ENCODE measurements at places on chromosomes 13 and 19.

DNA sequence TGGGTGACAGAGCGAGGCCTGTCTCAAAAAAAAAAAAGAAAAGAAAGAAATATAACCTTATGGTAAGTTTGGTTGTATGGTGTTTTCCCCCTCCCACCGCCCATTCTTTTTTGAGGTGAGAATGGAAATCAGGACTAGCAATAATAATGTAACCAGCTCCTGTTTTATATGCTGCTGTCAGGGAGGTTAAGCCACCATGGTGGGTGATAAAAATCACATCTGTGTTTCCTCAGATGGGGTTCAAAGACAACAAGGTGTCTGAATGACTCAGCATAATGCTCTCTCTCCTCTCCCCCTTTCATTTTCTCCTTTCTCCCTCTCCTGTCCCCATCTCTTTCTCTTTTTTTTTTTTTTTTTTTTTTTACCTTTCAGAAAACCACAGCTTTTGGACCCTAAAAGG, 28.3 kb upstream of the GARRE1 start:
- no peak for DNase-seq

DNA sequence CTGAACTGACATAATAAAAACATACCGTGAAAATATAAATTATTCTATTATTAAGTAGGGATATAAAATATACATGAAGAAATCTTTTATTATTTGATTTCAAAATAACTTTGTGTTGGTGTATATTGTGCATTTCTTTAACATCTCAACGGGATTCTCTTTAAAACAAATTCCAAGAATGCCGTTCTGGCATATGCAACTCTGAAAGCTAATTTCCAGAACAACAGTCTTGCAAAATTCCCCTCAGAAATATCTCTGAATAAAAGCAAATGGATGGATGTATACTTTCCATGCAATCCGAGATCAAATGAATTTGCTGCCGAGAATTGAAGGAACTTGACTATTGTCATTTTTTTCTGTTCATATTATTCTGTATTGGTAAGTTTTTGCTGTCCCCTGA, 1579.8 kb downstream of the PCDH9 start:
- DNase-seq = no peak

DNA sequence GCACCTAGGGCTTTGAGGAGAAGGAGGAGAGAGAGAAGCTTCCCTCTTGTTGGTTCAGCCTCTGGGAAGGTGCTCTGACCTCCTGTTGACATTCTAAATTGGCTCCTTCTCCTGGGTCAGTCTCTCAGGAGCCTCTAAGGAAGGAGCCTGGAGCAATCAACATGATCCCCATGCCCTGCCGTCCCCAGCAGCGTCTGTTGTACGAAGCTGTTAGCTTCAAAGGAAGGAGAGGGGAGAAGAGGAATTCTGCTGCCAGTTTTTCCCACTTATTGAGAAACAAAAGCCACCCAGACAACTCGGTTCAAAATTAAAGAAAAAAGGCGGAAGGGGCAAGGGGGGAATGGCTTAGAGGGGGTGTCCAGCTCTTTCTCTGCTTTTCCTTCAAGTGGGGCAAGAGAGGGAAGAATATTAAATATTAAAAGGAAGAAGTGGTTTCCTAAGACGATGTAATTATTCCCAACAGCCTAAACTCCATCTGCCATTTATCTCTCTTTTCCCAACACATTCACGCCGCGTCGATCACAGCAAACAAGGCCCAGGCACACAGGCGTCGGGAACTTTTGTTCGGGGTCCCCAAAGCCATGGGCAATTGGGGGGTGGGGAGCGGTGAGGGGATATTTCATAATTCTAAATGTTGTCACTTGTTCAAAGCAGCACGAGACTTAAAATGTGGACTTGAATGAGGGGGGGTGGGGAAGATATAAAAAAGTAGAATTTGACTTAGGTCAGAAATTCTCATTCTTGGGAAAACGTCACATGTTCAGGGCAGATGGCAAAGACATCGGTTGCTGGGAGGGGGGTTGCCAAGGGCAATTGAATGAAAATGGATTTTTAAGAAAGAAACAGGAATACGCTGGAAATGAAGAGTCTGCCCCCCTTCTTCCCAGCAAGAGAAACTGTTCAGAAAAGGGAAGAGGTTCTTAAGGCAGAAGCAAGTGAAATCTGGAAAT, 116.8 kb upstream of the CACNA1A start:
- DNase-seq = no peak

DNA sequence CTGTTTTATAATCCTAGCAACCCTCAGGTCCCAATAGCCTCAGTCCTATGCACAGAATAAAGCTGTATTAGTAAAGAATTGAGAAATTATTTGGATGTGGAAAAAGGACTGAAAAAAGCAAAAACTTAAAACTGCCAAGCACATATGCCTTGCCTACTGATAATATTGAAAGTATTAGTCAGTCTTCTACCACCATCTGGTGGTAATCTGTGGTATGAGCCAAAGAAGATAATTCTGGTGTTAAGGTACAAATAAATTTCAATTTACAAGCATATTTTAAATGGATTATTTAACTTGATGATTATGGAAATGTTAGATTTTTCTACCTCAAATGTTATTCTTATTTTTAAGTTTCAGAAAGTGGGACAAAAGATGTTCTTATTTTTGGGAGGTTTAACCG, 460.3 kb upstream of the KLHL1 start:
- DNase-seq = peak; percentile 49

- DNase-seq = no peak
Measured at GRCh38 chr13:78046331-78046730, 127.7 kb upstream of the EDNRB start.

DNA sequence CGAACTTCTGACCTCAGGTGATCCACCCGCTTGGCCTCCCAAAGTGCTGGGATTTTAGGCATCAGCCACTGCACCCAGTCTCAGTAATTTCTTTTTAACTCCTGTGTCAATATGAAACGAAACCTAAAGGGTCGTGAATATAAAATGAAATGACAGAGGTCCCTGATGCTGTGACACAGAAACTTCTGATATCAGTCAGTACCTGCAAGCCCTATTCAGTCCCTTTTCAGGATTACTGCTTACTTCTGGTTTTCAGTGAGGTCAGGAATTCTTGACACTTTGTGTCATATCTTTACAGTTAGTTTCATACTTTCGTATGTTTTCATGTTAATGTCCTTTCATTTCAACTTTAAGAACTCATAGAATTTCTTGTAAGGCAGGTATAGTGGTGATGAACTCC, 58.7 kb downstream of the RNF17 start:
- DNase-seq = no peak

GRCh38 chr13:113109151-113110047, 3.8 kb downstream of the F7 start:
- no peak for DNase-seq

GRCh38 chr13:38363219-38363618, 13.6 kb downstream of the UFM1 start:
- no peak for DNase-seq

DNA sequence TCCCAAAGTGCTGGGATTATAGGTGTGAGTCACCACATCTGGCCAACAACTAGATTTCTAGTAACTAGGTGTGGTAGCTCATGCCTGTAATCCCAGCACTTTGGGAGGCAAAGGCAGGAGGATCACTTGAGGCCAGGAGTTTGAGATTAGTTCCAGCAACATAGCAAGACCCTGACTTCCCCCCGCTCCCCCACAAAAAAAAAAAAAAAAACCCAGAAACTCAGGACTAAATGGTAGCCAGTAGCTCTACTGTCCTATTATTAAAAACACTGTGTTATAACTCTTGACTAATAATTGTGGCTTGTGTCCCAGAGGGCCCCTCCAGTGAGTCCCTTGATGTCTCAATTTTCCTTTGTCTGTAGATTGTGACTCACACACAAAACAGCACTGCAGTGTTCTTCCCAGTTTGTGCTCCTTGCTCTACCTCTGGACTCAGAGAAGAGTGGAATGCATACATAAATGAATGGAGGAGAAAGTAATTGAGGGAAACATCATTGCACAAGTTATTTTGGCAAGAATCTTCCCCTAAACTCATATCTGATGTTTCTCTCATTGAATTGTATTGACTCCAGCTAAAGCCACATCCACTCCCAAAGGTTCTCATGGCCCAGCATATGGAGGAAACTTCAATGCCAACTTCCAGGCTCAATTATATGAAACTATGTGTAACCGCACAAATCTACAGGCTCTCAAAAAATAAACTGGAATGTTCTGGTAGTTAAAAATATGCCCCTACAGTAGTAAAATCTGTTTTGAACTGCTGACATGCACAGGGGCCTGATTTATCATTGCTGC, 8.8 kb downstream of the TPT1 start:
- peak; percentile 91 for DNase-seq

- no peak for DNase-seq
Measured at GRCh38 chr13:97982286-97982685, 28.8 kb downstream of the IPO5 start.

DNA sequence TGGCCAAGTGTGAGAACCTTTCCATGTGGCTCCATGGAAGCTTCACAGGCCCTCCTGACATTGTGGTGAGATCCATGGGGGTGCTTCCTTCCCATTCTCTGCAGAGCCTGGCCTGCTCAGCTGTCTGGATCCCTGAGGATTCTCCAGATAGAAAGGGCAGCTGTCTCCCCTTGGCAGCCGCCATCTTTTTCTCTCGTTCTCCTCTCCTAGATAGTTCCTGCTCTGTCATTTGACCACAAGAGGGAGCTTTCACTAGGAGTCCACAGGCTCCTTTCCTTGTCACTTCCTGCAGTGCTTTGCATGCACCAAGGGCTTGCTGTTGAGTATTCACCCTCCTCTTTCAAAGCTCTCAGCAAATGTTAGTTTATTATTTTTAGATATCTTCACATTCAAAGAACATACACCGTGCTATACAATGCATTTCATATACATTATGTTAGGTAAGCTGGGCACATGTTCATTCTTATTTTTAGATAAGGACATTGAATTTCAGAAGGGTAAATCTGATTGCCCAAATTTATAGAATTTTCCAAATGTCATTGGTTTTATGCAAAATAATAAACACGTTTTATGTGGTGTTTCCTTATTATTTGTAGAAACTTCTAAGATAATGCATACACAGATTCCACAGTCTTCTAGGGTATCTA, 133.2 kb downstream of the FRY start:
- peak; percentile 45 for DNase-seq

- DNase-seq = no peak
Measured at GRCh38 chr13:103539265-103539664, 473.0 kb upstream of the SLC10A2 start.

- DNase-seq = no peak
Measured at GRCh38 chr13:82747291-82747690, 1135.0 kb downstream of the SLITRK1 start.

GRCh38 chr13:112617754-112618375, 29.9 kb upstream of the TUBGCP3 start:
- DNase-seq = no peak

GRCh38 chr13:41944229-41944628, 16.7 kb downstream of the VWA8 start:
- DNase-seq = no peak

DNA sequence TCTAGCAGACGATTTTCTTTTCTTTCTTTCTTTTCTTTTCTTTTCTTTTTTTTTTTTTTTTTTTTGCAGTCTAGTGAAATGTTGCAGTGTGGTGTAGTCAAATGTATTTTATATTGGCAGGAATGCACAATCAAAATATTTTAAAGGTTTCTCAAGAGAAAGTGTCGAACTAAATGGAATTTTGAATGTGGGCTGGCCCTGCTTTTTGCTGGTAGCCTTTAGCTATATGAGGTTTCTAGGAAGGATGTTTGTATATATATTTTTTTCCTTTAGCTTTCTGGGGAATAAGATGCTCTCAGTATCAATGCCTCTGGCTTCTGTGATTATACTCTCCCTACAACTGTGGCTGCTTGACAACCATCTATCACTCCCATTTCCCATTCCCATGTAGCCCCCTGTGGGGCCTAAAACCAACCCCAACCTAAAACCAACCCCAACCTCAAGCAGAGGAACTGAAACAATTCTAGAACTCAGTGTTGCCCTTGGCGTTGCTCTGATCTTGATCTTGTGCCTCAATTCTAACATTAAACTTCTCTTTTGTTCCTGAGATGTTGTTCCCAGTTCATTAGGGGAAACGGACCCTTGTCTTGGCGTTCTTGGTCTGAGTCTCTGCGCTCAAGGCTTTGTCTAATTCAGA, 27.1 kb downstream of the CYSLTR2 start:
- no peak for DNase-seq

GRCh38 chr19:35000647-35001501, 751 bp downstream of the GRAMD1A start:
- no peak for DNase-seq

DNA sequence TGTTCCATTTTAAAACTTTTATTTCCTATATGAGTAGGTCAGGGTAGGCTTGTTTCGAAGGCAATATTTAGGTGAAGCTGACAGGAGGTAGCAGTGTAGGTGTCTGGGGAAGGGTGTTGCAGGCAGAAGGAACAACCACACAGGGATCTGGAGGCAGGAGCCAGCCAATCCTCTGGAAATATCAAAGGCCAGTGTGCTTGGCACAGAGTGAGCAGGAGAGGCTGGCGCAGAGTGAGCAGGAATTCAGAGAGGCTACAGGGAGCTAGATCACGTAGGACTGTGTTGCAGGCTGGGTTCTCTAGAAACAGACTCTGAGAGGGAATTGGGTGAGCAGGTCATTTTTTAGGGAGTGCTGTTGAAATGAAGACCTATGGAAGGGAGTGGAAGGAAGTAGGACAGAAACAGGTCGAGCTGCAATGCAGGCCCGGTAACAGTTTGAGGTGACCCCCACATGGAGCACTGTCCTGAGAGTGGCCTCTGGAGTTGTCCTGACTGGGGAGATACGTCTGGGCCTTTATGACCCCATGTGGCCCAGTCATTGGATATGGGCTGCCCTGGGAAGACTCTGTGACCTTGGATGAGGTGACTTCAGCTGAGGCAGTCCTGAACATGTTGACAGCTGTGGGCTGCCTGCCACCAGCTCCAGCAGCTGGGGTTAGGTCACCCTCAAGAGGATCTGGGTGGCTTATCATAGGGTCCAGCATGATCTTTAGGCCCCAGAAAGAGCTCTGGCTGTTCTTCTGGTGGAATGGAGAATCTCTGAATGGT, 51.7 kb downstream of the ERCC5 start:
- no peak for DNase-seq

DNA sequence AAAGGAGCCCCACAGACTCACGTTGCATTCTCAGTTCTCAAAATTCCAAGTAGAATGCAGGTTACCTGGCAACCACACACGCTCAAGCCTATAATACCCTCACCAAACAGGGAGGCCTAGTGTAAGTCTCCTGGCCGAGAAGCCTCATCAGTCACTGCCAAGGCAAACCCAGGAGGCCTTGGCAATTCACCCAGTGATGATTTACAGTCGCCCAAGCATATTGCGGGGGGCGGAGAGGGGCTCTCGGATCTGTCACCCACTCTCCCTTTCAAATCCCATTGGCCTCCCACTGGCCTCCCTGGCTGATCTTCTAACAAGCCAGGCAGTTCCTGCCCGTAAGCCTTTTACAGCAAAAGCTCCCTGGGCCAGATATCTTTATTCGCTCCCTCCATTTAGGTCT, 1.1 kb downstream of the AKAP8L start:
- no peak for DNase-seq

DNA sequence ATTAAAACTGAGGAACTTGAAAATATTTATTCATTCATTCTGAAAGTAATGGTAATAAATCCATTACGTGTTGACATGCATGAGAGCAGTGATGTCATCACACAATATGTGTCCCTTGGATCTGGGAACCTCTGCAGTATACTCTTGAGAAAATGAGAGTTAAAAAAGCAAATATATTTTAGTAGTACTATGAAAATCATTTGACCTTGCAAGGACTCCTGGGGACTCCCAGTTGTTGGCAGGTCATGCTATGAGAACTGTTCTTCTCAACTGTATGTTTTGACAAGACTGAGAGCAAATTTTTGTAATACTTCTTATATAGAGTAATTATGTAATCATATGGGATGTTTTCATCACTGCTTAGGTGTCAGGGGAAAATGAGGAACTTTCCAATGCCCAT, 249.4 kb downstream of the PCCA start:
- DNase-seq = no peak

GRCh38 chr19:35773020-35773806, 2.2 kb upstream of the ARHGAP33 start:
- DNase-seq = no peak

GRCh38 chr19:58511353-58512208, at the start of gene SLC27A5:
Gene SLC27A5 (minus strand): TSS chr19:58511992. CDS start chr19:58511955, 37 bp downstream.
- no peak for DNase-seq

Data from astrocyte of the cerebellum (primary cell).